Lower lobe of right lung (tissue), 2 donors: ENCODE measurements at places on chromosomes 12 and 14. TPM values are rescaled to one million over a fixed set of nuclear protein-coding genes. Genes with fewer than 3 reads are reported as not detected.

DNA sequence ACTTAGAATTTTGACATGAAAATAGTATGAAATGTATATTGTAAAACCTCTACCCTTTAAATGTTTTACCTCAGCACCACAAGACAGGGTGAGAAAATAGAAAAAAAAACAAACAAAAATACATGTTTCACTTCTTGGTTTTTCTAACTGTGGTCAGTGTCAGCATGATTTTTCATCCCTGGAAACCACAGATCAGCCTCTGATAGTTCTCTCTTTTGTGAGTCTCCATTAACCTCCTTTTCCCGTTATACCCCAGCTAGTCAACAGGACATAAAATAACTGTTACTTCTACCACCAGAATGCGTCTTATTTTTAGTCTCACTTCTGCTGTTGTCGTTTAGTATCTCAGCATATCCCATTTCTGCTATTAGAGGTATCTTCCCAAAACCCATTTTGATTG is 48.3 kb upstream of the KCNMB4 start:
- no peak for DNase-seq

DNA sequence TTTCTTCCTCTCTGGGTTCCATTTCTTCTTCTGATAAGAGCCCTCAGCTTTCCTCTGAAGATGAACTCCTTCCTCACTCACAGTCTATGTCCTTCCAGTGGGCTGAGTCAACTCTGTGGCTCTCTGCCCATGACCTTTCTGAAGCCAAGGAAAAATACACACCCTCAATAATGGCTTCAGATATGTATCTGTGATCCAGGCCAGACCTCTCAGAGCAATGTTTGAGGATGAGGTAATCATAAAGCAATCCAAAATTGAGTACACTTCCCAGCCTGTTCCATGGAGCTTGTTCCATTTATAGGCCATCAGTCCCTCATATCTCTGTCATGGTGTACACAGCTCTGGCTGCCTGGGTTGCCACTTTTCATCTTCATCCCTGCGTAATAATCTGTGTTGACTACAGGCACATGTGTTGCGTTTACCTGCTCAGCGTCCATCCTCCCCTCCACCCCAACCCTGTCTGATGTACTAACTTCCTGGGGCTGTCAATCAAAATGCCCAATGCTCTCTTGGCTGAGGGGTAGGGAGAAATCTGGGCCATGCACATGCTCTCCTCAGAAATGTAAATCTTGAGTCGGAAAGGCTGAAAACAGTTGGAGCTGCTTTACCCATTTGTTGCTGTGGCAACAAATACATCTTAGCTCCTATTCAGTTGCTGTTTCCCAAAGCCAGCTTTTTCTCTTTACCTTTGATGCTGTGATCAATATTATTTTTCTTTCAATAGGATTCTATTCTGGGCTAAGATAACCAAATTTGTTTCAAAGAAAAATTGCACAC is 377.8 kb upstream of the TMEM132C start:
- DNase-seq = no peak

GRCh38 chr12:93783832-93784231 is 106.7 kb downstream of the CRADD start:
- DNase-seq = no peak

DNA sequence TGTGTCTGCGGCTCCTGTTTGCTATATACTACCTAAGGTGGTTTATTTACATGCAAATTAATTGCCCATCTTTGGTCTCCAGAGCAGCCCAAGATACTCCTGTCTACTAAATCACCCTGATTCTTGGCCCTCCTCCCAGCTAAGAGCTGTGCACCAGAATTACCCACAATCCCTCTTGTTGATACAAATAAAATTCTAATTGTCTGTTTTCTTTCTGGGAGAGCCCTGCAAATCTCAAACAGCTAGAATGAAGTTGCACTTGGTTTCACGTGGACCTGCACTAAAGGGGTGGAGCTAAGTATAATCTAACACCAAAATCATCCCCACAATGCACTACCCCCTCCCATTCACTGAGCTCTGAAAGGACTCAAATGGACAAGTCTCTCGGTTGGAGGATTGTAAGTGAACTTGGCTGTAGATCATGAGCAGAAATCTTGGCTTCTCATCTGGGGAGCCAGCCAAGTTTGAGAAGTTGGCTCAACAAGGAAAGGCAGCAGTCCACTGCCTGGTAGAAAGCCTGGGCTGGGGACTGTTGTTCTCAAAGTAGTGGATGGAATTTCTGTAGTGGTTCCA is 6.6 kb downstream of the MAX start:
- DNase-seq = no peak

Gene ACTR10
- total RNA-seq = 58.1 TPM

Gene FBXL14
- 16.6 TPM for total RNA-seq

Gene PLCZ1
- total RNA-seq = not detected

Gene MYH7
- total RNA-seq = 0.09 TPM
